ENCODE measurements at places on chromosomes 1 and 21.

DNA sequence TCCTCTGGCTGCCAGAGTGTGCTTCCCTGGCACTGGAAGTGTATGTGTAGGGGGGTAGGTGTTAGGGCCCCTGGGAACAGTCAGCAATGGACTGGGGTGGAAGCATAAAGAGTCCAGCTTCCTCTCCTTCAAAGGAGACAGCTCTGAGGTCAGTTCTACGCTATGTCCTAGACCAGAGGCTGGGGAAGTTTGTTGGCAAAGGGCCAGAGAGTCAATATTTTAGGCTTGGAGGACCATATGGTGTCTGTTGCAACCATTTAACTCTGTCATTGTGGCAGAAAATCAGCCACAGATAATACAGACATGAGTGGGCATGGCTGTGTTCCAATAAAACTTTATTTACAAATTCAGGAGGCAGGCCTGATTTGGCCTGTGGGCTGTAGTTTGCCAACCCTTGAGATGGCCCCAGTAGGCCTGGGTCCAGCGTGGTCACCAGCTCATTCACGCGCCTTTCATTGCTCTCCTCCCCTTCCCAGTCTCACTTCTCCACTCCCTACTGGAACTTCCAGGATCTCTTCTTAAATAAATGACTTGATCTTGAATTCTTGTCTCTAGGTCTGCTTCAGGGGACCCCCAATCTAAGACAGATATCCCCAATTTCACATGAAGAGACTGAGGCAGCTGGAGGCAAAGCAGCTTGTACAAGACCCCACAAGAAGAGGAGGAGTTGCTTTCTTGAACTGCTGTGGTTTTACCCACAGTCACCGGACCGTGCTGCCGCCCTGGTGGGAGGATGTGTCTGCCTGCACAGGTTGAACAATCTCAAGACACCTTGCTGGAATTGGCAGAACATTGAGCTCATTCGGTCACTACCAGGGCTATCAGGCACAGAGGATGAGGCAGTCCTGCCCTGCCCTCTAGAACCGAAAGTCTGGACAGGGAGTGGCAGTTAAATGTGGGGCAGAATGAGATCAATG, 162.4 kb upstream of the POU3F1 start:
- no peak for DNase-seq

DNA sequence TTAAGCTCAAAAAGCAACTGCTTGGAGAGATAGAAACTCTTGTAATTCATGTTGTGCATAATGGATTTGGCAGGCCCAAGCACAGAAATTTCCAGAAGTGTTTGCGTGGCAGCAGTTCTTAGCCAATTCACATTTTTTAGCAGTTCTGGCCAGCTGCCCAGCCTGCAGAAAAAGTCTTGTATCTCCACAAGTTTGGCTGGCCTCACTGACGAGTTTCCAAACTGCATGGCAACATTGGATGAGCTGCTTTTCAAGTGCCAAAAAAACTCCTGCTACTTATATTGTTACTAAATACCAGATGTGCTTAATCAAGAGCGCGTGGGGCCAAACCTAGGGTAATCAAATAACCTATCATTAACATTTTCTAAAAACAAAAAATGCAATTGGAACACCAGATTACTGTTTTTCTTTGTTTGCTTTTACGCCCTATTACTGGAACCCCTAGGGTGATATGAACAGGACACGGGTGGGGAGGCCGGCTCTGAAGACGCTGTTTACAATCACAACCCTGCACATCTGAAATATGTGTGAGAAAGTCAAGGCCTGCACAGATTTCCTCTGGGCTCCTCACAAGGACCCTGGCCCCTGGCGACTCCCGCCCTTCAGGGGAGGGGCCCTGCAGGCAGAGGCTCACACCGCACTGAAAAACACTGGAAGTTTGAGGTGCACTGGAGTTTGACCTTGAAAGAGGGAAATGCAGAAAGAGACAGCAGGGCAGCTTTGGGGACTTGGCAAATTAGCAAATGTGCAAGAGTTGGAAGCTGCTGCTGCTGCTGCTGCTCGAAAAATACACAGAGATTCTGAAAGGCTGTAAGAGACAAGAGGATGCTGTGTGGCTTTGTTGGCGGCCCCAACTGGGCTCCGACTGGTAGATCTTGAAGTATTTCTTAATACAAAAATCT, 55.2 kb upstream of the TARBP1 start:
- no peak for DNase-seq

GRCh38 chr1:200526709-200527612, 93.6 kb downstream of the KIF14 start:
- DNase-seq, result no peak

- DNase-seq, result no peak
These were observed 1.5 kb upstream of the HMGN1 start for GRCh38 chr21:39350094-39351005.

All from HTR-8/SVneo (cell line).